GM12878 (cell line): ENCODE measurements at places on chromosomes 1 and 21. TPM values are rescaled to one million over a fixed set of nuclear protein-coding genes. Genes with fewer than 3 reads are reported as not detected.
A peak's percentile ranks its signal among the peaks of the same experiment; 100 is the strongest.

DNA sequence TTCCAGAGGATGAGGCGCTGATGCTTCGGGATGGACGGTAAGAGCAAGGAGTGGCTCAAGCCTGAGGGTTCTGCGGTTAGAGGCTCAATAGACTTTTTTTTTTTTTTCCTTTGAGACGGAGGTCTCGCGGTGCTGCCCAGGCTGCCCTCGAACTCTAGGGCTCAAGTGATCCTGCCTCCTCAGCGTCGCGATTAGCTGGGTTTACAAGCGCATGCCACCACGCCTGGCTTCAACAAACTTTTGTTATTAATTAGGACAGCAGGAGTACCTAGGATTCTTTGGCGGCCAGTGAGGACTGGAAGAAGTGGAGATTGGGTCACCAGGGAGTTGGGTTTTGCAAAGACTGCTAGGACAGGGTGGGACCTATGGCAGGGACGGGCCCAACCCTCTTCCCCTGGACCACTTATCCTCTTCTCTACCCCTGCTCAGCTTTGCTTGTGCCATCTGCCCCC is 587 bp downstream of the SCNM1 start:
- no peak for DNase-seq

The IFI44 gene
- 38.7 and 40.9 TPM in 2 replicates for polyA plus RNA-seq

- peak; percentile 72 for DNase-seq
Measured at GRCh38 chr1:23867895-23868556, at the start of gene FUCA1. FUCA1 (minus strand) TSS chr1:23868290; CDS start chr1:23868286, 4 bp downstream.

- DNase-seq: no peak
Measured at GRCh38 chr1:235461954-235462353, 42.3 kb downstream of the B3GALNT2 start.

The RHBDL2 gene
- not detected in 2 replicates for polyA plus RNA-seq

DNA sequence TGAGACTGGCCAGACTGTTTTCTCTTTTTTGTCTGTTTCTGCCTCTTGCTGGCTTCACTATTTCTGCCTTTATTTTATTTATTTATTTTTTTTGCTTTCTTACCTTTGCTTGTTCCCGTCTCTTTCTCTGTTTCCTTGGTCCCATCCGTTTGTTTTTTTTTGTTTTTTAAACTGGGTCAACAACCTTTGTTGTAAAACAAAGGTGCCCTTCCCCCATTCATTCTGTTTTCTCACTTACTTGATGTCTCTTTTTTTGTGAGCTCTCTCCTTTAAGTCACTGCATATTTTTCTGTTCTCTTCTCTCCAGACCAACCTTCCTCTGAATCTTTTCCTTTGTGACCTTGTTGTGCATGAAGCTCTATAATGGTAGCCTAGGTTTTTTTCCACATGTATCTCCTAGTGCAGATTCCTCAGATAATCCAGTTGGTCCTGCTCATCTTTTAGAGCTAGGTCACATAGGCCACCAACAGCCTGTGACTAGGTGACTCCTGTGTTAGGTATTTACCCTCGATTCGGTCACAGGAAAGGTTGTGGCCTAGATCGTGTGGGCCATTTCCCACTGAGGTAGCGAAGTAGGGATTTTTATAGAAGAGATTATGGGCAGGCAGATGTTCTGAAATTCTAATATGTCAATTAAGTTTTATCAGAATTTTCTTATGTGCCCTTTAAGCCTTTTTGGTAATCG is 15.9 kb downstream of the GNAI3 start:
- DNase-seq: no peak

DNA sequence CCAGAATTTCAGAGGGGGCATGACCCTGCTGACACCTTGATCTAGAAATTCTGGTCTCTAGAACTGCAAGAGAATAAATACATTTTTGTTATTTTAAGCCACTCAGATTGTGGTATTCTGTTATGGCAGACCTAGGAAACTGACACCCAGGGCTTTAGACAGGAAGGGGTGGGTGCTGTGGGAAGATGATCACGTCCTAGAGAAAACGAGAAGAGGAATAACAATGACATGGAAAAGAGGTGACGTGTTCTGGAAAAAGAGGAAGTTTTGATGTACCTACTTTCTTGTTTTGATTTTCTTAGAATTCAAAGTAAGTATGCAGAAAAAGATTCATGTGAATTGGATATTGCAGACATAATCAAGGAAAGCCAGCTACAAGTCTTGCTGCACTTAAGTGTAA is 232.9 kb upstream of the RUNX1 start:
- DNase-seq: no peak

DNA sequence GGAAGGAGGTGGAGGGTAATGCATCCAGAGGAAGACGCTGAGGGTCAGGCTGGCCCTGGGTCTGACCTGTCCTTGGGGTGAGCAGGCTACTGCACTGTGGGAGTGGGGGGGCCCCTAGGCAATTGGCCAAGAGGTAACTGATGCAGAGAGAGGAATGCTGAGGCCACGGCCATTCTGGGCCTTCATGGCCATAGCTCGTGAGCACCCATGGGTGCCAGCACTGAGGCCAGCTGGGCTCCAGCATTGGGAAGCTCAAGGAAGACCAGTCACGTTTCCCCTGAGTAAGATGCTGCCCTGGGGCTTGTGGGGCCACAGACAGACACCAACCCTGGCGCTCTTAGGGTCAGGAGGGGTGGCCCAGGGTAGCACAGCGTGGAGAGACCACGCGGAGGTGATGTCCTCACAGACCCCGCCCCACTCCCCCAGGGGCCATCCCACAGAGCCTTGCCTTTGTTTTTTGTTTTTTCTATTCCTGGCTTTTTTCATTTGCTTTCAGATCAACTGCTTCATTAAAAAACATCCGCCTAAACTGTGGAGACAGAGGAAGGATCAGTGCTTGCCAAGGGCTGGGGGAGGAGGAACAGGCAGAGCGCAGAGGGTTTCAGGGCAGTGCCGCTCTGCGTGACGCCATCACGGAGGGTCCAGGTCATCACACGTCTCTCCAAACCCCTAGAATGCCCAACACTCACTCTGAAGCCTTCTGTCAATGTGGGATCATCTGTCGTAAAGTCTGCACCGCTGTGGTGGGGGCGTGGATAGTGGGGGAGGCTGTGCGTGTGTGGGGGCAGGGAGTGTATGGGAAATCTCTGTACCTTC is 61.1 kb downstream of the SIK1 start:
- no peak for DNase-seq

GRCh38 chr1:174174461-174175329 is 15.4 kb downstream of the RABGAP1L start:
- DNase-seq: no peak

DNA sequence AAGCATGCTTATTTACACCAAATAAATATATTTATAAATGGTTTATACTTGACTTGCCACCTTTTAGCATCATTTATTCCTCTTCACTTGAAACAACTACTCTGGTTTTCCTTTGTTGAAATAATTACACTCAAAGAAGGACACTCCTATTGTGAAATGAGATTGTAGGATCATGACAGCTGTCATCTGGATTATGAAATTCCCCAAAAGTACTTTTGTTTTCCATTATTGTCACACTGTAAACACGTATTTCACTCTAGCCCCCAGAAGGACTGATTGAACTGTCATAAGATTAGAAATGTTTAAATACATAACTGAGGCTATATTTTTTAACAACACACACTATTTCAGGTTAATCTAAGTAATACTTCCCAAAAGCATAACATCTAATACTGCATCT is 593.8 kb downstream of the LRRIQ3 start:
- no peak for DNase-seq

The OR2L13 gene
- not detected in 2 replicates for polyA plus RNA-seq

GRCh38 chr1:35557118-35557610 is at the start of gene KIAA0319L:
KIAA0319L (minus strand) TSS chr1:35557403; CDS start chr1:35554491, 2,912 bp downstream.
- no peak for DNase-seq

The LINGO4 gene
- polyA plus RNA-seq: not detected in 2 replicates

- DNase-seq: no peak
Measured at GRCh38 chr1:151267760-151268159, 13.2 kb downstream of the PSMD4 start.

The HNRNPCL1 gene
- not detected in 2 replicates for polyA plus RNA-seq

The LPAR3 gene
- not detected in 2 replicates for polyA plus RNA-seq

DNA sequence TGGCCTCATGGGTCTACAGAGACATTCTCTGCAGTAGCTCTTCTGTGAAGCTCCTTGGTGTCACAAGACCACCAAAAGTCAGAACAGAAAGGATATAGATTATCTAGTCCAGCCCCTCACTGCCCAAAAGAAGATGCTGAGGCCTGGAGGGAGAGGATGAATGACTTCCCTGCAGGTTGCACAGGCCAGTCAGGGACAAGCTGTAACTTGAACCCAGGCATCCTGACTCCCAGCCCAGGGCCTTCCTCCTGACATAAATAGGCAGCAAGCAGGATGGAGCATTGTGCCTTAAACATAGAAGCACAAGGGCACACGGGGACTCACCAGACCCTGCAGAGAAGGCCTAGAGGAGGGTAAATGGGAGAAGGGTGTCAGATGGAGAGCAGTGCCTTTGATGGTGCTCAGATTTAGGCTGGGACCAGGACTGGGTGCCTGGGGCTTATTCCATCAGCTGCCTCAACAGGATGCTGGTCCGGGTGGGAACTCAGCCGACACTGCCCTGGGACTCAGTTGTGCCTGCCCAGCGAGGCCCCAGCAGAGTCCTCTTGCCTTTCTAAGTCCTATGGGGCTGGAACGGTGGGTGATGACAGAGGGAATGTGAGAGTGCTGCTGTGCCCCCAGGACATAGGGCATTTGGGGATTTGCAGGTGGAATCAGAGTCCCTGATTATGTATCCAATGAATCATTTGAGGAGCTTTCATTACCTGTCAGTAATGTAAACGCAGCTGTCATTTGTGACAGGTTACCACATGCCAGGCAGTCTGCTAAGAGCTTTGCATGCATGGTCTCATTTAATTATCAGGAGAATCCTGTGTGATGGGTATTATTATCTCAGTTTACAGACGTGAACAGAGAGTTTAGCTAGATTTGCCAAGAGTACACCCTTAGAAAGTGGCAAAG is 13.2 kb downstream of the S100A7A start:
- no peak for DNase-seq

The PAQR7 gene
- 2.2 and 2.9 TPM in 2 replicates for polyA plus RNA-seq

- DNase-seq: no peak
Measured at GRCh38 chr1:109786531-109787021, 22.9 kb upstream of the EPS8L3 start.

DNA sequence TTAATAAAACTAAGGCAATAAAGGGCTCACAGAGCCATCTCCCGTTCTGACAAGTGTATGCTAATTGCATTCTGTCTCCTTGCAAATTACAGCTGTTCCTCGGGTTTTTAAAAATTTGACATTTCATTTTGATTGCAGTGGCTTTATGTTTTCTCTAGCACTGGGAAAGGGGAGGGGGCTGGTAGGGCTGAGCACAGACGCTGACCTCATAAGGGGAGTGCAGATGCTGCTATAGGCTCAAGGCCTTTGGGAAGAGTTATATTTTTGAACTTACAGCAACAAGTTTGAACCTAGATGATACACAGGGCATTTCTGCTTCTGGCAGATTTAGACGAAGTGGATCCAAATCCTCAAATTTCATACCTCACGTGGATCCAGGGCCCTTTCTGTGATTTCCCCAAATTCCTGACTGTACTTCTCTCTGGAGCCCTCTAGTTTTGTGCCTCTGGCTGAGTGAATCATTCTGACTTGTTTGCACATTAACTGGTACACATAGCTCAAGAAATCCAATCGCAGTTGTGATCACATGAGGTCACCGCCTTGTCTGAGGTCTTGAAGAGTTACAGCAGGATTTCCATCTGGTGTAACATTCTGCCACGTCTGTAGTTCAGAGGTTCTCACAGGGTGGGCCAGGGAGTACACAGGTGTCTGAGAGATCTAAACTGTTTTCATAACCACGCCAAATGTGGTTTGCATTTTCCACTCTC is 230.3 kb downstream of the C1orf94 start:
- no peak for DNase-seq

The ZBTB37 gene
- 0.95 and 1.4 TPM in 2 replicates for polyA plus RNA-seq

- DNase-seq: no peak
Measured at GRCh38 chr1:76587212-76587611, 280.1 kb upstream of the ST6GALNAC5 start.
